Ascending aorta (tissue), 2 donors: ENCODE measurements at places on chromosomes 1 and 21. TPM values are rescaled to one million over a fixed set of nuclear protein-coding genes. Genes with fewer than 3 reads are reported as not detected.

HSPA6 gene
- total RNA-seq: 1.9 TPM

CHI3L1 gene
- total RNA-seq: 73.8 TPM

HTR6 gene
- not detected for total RNA-seq

- no peak for DNase-seq
Observed at GRCh38 chr1:164337394-164337793, 221.6 kb upstream of the PBX1 start.

- DNase-seq: peak; percentile 28
Observed at GRCh38 chr1:54407404-54408146, 1.4 kb upstream of the SSBP3 start.

DNA sequence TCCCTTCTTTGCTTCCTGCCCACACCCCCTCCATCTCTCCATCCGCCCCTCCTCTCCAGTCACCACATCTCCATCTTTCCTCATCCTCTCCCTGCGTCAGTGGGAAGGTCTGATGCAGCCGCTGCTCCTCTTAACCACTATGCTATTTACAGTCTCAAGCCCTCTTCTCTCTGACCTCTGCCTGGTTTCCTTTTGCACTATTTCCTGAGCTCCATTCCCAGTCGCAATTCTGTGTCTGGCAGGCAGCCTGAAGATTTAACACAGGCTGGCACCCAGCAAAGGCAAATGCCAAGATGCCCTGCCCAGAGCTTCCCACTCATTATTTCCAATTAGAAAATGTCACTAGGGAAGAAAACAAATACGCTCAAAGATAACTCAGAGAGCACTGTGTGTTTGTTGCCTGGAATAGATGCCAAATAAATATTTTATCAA is 89.6 kb upstream of the LPGAT1 start:
- DNase-seq: peak; percentile 76

GRCh38 chr1:1989789-1990188 is 13.8 kb downstream of the CFAP74 start:
- no peak for DNase-seq

GRCh38 chr1:81443288-81443687 is 357.4 kb upstream of the ADGRL2 start:
- no peak for DNase-seq

DNA sequence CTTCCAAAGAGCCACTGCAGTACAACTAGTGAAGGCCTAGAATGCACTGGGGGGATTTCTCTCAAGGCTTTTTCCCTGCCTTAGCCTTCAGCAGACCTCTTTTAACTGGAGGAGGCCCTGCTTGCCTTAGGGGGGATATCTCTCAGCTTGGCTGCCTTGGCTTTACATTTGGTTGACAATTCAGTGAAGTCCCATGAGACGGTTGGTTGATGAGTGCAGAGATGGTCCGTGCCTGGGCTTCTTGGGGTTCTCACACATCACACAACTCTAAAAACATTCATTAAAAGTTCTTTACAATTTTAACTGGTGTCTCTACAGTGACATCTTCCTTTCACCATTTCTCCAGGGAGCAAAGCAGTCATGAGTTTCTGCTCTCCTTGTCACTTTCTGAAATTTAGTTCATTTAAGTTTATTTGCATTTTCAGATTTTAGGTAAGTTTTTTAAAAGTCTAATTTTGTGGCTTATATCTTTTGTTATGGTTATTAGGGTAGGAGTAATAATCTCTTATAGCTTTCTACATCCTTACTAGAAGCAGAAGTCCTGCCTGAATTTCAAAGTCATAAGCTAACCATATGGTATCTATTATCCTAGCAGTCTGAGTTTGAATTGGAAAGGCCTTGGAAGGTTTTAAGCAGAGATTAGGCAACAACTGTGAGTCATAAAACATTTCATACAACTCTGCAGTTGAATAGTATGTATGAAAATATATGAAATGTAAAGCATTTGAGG is 487.6 kb downstream of the DPYD start:
- DNase-seq: no peak

DNA sequence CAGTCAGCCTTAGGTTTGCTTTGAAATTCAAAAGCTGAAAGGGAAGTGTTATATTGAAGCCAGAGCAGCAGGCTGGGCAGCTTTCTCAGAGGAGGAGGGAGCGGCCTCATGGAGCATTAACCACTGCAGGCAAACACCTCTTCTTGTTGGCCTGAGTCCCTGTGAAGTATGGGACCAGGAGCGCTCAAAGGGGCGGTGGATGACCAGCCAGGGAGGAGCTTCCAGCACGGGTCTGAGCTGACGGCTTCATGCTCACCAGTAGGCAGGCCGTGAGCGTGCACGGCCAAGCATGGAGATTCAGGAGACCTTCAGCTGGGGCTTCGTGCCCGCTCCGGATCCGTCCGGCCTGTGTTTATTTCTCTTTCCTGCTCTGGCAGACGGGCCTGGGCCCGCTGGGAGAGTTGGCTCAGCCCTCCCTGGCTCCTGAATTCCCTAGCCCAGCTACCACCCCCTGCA is 245.2 kb downstream of the TRABD2B start:
- peak; percentile 76 for DNase-seq

GBP6 gene
- not detected for total RNA-seq

GRCh38 chr21:39976800-39977199 is 109.6 kb downstream of the PCP4 start:
- DNase-seq: no peak

RRP1 gene
- total RNA-seq: 52.0 TPM

DNA sequence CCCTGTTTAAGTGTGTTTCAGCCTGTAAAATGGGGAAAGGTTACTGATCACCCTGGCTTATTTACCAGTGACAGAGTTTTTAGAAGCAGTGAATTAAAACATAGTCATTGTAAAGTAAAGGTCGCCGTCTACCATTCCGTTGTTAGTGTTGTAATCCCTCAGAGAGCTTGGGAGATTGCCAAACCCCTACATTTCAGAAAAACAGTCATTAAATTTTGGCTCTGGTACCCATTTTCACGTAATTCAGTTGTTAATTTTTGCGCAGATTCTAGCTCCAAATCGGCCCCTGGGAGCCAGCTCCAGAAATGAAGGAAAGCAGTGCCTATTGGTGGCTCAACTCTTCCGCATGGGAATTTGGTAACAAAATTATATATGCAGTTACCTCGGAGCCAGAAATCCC is 127.7 kb upstream of the AJAP1 start:
- no peak for DNase-seq

- DNase-seq: no peak
Observed at GRCh38 chr1:182811975-182812722, 22.6 kb downstream of the NPL start.

MATN1 gene
- 0.85 TPM for total RNA-seq

- no peak for DNase-seq
Observed at GRCh38 chr21:24729568-24729967, 877.7 kb downstream of the MRPL39 start.

GRCh38 chr1:35876988-35877387 is 6.0 kb upstream of the AGO1 start:
- DNase-seq: no peak

GRCh38 chr1:211677659-211678058 is 2.2 kb upstream of the NEK2 start:
- DNase-seq: no peak

- DNase-seq: no peak
Observed at GRCh38 chr21:17712887-17713286, 100.2 kb upstream of the BTG3 start.

- no peak for DNase-seq
Observed at GRCh38 chr21:28084951-28085350, 907.7 kb downstream of the LTN1 start.

KIAA1614 gene
- total RNA-seq: 21.9 TPM

- DNase-seq: peak; percentile 68
Observed at GRCh38 chr21:34029743-34030528, 43.4 kb upstream of the MRPS6 start.

DNA sequence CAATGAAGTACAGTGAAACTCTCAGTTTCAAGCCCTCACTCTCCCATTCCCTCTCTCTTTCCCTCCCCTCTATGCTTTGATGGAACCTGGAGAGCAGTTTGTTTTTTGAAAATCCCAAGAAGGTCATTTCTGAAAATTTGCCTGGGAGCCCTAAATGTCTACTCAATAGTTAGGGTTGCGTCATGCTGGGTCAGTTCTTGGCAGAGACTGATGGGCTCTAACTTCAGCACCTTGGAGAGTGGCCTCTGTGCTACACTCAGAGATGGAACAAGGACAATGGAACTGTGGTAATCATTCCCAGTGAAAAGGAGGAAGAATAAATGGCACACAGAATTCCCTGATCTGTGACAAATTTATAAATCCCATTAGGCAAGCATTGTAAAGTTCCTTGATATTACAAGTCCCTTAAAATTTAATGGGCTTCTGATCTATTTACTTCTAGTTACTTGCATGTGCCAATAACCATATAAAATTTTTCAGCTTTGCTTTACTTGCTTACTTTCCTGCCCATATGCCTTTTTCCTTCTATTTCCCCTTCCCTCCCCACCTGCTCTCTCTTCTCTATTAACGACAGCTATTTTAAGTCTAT is 182.9 kb upstream of the KCND3 start:
- DNase-seq: no peak

GRCh38 chr1:101898137-101898536 is 98.6 kb downstream of the OLFM3 start:
- DNase-seq: no peak

- no peak for DNase-seq
Observed at GRCh38 chr1:33588726-33589125, 116.3 kb downstream of the ZSCAN20 start.

ANGPTL7 gene
- 2.0 TPM for total RNA-seq

ARPC5 gene
- total RNA-seq: 48.3 TPM

- no peak for DNase-seq
Observed at GRCh38 chr1:29240400-29240837, 4.1 kb downstream of the PTPRU start.

TMOD4 gene
- not detected for total RNA-seq

ATP1A4 gene
- total RNA-seq: not detected

PTGFR gene
- total RNA-seq: 0.85 TPM

- peak; percentile 73 for DNase-seq
Observed at GRCh38 chr1:65170511-65171142, 22.6 kb downstream of the AK4 start.

- no peak for DNase-seq
Observed at GRCh38 chr1:85623061-85623471, 42.5 kb downstream of the CCN1 start.

HIVEP3 gene
- 0.32 TPM for total RNA-seq

- DNase-seq: no peak
Observed at GRCh38 chr1:227654431-227654830, 80.7 kb downstream of the JMJD4 start.

DNA sequence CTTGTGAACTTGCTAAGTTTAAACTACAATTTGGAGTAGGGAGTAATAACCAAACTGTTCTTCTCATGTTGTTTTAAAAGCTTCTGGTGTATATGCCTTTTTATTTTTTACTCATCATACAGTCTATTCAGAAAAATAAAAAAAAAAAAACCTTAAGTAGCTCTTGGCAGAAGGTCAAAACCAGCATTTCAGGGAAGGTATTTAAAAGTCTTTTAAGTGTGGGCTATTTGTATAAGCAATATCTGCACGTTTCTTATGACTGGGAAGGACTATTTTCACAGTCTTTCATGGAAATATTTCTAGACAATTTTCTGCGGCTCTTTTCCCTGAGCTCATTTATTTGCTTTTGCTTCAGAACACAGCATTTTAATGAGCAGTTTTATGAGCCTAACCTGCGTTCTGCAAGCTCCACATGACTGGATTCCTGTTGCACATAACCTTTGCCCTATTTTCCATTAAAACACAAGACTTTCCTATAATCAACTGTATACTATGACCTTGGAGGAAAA is 60.9 kb upstream of the C1orf105 start:
- no peak for DNase-seq

GRCh38 chr1:80799457-80799856 is 1001.3 kb upstream of the ADGRL2 start:
- DNase-seq: no peak

- DNase-seq: no peak
Observed at GRCh38 chr1:208154040-208154439, 90.1 kb downstream of the PLXNA2 start.

HAO2 gene
- not detected for total RNA-seq

GRCh38 chr1:22712502-22713271 is 2.0 kb downstream of the EPHB2 start:
- DNase-seq: no peak

DNA sequence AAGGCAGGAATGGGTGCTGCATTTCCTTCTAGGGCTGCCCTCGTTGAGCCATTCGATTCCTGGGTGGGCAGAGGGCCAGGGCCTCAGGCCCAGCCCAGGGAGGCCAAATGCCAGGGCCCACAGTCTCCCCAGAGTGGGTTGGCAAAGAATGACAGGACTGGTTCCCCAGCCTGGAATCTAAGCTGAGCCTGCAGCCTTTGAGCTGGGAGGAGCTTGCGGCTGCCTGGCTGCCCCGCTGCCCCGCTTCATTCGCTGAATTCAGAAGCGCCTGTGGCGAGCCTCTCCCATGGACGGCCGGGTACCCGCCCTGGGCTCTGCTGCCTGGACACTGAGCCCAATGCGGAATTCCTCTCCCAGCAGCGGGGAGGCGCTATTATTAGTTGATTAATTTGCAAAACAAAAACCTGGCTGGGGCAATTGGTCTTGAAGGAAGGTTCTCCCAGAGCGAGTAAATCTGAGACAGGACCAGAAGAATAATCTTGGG is 32.3 kb upstream of the TARDBP start:
- DNase-seq: peak; percentile 90
